ENCODE measurements at places on chromosomes 6 and 20.

GRCh38 chr6:122365775-122366403 lies 33.6 kb upstream of the HSF2 start:
- no peak for DNase-seq

DNA sequence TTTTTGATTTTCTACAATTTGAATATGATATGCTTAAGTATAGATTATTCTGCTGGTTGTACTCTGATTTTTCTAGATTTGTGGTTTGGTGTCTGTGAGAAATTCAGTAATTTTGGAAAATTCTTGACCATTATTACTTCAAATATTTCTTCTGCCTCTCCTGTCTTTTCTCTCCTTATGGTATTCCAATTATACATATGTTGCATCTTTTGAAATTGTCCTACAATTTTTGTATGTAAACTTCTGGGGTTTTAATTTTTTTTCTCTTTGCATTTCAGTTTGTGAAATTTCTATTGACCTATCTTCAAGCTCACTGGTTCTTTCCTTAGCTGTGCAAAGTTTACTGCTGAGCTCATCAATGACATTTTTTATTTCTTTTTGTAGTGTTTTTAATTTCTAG lies 534.4 kb upstream of the SLC35B3 start:
- DNase-seq, result no peak

DNA sequence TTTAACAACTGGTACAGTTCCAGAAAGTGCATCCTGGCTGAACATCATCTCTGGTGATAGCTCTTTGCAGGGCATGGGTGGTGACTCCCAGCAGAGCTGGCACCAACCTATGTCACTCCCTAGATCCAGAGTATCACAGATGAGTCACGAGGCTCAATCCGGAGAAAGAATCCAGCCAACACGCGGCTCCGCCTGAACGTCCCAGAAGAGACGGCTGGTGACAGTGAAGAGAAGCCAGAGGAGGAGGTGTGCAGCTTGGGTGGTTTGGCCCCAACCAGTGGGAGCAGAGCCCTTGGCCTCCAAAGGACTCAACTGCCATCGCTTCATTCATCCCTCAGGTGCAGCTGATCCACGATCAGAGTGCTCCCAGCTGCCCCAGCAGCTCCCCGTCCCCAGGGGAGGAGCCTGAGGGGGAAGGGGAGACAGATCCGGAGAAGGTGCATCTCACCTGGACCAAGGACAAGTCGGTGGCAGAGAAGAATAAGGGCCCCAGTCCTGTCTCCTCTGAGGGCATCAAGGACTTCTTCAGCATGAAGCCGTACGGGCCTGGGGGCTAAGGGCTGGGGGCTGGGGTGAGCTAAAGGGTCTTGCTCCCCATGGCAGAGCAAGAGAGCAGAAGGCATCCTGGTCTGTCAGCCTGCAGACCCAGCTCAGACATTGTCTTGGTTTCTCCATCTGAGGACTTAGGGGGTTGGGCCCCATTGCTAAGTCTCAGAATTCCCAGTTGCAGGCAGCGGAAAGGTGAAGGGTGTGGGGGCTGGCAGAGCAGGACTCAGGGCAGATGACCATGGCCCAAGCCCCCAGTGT lies 27.2 kb downstream of the SLC12A5 start:
- no peak for DNase-seq

DNA sequence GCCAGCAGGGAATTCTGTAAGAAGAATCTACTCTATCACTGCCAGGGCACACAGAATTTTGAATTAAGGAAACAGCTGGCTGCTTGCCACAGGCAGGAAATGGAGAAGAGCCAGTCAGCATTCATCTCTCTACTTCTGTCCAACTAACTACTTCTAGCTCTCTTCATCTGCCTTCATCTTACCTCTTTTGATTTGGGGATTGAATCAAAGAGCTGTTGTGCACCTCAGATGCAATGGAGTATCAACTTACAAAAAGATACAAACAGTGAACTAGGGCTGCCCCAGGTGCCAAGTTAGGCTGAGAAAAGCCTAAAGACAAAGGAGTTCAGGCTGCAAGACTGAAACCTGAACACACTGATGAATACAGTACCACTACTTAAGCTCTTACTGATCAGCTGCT lies 82.0 kb downstream of the PTPRK start:
- no peak for DNase-seq

- DNase-seq, result no peak
Observed at GRCh38 chr6:158713469-158713868, 63.6 kb downstream of the SYTL3 start.

DNA sequence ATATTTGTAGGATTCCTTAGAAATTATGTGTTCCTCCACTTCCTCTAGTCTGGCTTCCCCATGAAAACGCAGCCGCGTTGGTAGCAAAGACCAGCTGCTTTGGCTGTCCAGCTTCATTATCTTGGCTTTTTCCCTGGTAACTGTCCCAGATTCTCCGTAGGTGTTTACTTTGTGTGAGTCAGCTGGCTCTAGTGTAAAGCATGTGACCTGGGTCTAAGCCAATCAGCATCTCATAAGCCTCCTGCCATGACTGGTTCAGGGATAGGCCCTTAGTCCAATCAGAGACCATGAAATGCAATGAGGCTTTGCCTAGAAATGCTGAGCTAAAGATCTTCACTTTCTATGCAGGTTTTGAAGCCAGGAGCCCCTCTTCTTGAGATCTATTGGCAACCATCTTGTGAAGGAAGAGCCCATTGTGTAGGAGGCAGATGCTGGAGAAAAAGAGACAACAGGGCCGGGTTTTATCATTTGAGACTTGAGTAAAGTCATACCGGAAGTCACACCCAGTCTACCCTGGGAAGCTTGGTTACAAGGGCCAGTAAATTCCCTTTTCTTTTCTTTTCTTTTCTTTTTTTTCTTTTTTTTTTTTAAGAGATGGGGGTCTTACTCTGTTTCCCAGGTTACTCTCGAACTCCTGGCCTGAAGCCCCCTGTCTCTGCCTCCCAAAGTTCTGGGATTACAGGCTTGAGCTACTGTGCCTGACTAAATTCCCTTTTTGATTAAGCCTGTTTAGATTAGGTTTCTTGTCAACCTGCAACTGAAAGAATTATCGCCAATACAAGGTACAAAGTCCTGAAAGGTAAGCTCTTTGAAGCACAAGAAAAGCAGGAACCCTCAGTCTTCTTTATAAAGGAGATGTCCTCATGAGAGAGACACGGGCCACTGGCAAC lies 256.5 kb upstream of the RREB1 start:
- no peak for DNase-seq

DNA sequence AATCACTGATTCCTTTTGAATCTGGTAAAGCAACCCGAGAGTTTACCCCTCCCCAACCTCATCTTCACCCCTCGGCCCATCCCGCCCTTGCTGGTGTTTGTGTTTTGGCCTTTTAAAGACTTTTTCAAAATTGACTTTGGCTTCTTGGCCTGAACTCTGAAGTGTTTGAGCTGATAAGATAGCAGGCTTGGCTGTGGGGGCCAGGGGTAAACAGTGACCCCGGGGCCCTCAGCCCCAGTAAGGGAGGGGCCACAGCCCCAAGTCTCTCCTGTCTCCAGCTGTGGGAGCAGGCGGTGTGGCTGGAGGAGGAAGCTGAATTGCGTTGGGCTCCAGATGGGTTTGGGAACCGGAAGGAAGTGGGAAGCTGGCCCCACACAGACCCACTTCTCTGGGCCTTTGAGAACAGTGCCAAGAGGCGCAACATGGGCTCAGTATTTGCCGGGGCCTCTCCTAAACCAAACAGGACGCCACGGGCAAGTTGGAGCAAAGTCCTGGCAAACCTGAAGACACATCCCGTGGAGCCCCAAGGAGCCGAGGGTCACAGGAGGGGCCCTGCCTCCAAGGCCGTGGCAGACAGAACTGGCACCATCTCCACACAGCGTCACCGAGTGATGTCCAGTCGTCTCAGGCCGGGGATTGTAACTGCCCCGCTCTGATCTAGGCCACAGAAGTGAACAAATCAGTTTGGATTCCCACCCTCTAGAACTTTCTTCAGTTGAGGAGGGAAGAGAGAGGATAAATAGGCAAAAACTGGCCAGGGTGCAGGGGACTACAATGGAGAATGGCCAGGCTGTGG lies 54.3 kb upstream of the PTPN1 start:
- DNase-seq, result no peak

DNA sequence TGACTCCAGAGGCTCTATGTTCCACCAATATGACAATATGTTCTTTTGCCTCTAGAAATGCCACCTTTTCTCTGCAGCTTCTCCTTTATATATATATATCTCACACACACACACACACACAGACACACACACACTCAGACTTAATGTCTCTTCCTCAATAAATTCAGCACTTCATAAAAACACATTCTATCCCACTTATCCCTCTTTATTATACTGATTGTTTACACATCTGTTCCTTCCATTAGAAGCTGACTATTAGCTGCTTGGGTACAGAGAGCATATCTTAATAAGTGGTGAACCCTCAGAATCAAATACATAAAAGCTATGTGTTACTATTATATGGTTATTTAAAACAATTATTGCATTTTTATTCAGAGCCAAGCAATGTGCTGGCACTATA lies 23.3 kb downstream of the NRSN1 start:
- no peak for DNase-seq

GRCh38 chr20:5136096-5136495 lies 9.3 kb downstream of the CDS2 start:
- DNase-seq, result no peak

GRCh38 chr6:169794317-169795055 lies 43.1 kb downstream of the ERMARD start:
- DNase-seq, result no peak

DNA sequence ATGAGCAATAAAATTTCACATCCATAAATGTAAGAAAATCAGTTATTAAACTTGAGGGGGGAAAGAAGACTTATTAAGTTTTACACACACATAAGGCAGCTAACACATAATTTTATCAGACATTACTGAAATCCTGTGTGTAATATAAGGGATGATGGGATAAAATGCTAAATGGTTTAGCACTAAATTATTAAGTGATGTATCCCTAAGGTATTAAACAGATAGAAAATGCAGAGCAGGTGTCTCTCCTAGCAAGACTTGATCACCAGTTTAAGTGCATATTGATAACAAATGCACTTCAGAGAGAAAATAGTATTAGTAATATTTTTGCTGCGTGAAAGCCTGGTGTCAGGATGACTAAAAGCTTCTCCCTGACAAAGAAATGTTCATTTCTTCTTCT lies 172.8 kb upstream of the ZFP64 start:
- no peak for DNase-seq

DNA sequence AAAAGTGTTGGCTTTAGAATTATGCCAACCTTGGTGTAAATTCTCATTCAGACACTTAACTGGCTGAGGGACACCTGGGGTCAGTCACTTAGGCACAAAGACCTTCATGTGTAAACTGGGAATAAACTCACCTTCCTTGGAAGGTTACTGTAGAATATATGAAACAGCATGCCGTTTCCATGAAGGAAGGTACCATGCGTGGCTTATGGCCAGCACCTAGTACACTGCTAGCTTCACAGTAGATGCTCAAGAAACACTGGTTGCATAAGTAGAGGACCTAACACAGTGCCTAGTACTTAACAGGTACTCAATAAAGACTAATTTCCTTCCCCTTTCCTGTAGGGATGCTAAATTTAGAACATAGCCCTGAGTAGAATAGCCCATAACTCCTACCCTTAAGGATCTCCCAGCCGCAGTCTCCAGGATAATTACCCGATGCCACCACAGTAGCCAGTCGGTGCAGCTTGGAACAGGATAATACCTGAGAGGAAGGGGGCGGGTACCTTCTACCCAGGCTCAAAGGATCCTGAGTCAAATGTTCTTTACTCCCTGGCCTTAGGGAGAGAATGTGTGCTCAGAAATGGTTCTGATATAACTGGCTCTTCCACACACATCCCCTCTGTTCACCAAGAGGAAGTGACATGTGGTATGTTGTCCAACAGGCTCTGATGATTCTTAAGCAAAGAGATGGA lies 3.6 kb downstream of the BCL2L1 start:
- DNase-seq, result no peak

DNA sequence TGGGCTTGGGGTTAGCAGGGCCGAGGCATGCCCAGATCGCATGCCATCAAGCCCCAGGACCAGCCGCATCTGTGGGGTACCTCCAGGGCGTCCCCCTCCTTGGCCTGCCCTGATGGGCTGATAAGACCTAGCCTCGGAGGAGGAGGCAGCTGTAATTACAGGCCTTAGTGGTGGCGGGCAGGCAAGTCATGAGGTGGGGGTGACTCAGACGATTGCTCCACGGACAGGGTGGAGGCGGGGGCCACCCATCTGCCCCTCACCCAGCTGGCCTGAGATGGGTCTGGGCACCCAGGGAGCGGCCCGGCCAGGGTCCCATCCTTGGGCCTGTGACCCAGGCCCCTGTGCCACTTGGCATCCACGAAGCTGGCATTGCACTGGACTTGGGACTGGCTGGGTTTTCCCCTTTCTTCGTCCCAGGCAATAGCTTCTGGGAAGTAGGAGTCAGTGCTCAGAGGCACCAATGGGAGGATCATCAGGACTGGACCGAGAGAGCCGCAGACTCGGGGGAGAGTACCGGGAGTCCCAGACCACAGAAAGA lies 57.5 kb downstream of the CEBPB start:
- DNase-seq, result no peak

- DNase-seq, result no peak
Observed at GRCh38 chr6:93341900-93342613, 77.3 kb downstream of the EPHA7 start.

DNA sequence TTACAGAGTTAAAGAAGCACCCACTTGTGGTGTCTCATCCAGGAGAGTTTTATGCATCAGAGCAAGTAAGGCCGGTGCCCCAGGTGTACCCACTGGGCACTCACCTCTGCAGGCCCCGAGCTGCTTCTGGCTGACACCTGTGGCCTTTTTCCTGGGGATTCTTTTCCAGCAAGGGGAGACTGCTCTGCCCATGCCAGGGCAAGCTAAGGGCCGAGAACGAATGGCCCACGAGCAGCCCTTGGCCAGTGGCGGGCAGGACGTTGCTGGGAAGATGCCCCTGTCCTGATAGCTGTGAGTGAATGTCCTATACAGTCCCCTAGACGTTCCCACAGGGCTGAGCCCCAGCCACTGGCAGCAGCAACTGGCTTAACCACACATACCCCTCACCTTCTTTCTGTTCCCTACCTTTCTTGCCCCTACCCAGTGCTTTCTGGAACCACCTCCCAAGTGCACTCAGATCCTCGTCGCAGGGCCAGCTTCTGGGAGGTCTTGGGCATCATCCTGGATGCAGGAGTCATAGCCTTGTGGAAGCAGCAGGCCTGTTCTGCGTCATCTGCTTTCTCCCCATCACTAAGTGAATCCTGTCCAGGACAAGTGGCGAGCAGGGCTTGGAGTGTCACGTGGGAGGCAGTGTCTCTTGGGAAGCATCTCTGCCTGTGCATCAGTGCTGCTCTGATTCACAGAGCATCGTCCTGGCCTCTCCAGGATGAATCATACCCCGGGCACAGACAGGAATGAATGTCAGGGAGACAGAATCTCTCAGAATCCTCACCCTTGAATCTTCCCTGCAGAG lies 32.5 kb downstream of the SYNDIG1 start:
- DNase-seq, result no peak

- no peak for DNase-seq
Observed at GRCh38 chr20:4227085-4227821, 211.9 kb upstream of the RNF24 start.

All from T-helper 22 cell (primary cell).